ENCODE measurements at places on chromosomes 1 and 21.

DNA sequence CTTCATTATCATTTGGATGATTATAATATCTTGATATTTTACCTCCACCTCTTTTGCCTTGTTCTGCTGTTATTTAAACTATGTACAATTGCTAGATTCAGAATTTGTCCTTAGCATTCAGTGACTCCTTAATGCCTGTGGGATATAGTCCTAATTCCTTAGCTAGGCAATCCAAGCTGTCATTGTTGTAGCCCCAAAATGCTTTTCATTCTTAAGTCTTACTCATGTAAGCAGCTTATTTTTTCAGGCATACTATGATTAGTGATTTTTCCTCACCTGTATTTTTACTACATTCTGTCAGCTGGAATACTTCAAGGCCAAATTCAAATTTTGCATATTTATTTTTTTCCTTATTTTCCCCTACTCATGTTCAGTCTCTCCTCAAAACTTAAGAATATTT is 13.4 kb downstream of the PKN2 start:
- no peak for DNase-seq

DNA sequence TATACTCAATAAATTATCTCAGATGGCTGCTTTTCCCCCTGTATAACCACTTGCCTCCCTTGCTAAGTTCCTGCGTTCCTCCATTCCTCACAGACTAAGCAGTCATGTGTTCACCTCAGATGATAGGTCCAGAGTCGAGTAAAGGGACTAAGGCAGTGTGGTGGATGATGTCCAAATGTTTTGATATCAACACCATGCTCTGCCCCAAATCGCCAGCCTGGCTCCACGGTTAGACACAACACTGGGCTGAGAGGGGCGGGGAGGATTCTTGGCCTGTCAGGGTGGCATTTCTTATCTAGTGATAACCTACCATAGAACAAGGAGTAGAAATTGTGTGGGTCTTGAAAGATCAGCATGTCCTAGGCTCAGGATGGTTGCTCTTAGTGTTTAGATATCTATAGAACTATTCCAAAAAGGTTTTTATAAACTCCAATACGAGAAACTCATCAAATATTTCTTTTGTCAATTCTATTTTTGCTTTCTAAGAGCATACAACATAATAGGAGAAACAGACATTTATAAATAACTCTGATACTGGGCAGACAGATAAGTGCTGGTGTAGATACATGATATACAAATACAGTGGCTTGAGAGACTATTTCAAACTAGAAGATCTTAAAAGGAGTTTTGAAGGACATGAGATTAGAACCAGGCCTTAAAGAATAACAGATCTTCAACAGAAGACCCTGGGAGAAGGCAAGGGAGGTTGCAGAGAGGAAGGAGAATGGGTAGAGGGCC is 21.5 kb downstream of the GJA5 start:
- DNase-seq = no peak

GRCh38 chr1:15180945-15181523 is 27.5 kb downstream of the TMEM51 start:
- no peak for DNase-seq

- peak; percentile 5 for DNase-seq
These were observed 73.5 kb downstream of the RRAGC start for GRCh38 chr1:38786040-38786436.

- no peak for DNase-seq
These were observed 38.2 kb downstream of the KCNAB2 start for GRCh38 chr1:6083801-6084446.

DNA sequence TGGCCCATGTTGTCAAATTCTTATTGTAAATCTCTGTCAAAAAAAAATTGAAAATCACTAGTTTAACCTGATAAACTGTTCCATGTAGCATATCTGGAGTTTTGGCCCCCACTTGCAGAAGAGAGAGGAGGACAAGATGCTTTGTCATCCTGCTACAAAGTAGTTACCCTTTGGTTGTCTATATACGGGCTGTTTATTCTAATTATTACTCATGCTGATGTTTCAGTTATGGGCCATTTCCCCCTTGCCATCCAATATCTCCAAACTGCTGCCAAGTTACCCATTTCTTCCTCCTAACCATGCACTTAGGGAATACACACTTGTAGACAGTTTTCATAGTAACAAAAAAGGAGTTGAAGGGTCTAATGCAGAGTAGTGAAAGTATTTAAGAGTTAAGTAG is 22.6 kb downstream of the STX12 start:
- DNase-seq = no peak

DNA sequence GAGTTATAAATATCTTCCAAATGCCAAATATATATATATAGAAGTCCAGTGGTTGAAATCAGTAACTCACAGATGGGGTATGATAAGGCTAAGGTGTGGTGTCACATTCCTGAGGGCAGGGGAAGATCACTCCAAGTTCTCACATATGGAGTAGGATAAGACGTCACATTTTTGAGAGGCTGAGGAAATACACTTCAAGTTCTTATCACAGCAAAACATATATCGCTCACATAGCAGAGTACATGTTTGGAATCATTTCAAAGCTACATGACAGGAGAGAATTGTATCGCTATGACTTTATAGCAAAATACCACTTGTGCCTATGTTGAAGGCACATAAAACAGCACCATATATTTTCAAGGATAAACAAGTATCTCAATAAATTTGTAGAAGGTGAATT is 55.1 kb downstream of the RBM11 start:
- no peak for DNase-seq

GRCh38 chr1:224377676-224378006 is 21.0 kb downstream of the CNIH4 start:
- no peak for DNase-seq

- no peak for DNase-seq
These were observed 467.7 kb downstream of the KIF26B start for GRCh38 chr1:245622332-245623014.

GRCh38 chr1:17567582-17567981 is 28.1 kb downstream of the ARHGEF10L start:
- DNase-seq = no peak

DNA sequence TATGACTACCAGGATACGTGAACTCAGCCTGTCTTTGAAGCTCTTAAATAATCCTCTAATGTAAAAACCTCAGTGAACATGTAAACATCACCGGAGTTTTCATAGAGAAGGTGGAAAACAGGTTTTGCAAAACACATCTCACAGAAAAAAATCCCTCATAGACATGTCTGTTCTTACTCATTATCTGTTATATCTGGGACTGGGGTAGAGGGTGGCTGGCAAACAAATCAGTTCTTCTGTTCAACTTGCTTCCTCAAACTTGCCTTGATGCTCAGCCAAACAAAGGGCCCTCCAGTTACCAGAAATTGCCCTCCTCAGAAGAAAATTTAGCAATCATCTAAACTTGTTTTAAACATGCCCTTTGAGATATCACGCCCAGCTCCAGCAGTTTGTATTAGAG is 66.1 kb upstream of the CXADR start:
- DNase-seq = no peak

- DNase-seq = no peak
These were observed 126.6 kb upstream of the CACNA1E start for GRCh38 chr1:181356505-181357340.

Data from LoVo (cell line).